ENCODE measurements at places on chromosomes 13 and 19.

DNA sequence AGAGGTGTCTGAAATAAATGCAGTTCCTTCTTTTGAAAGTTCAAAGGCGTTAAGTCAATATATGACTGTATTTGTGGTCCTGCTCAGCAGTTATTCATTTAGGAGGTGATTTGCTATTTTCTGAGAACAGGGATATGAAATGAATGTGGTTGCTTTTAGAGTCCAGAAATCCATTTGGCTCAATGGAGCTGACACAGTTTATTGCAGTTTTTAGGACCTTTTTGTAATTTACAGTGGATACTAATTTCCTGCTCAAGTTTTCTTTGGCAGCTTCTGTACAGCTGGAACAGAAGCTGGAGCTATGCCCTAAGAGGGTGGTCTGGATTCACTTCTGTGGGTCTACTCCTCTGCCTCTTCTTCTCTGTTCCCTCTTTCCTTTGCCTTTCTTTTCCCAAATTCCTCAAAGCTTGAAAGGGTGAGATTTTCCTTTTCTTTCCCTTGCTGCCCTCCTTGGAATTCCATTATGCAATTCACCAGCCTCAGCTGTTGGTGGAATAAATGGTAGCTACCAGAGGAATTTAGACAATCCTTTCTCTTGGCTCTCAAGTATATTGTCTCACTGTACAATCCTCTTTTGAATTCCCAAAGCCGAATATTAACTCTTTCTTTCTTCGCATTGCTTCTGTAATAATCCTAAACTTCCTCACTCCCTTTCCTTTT, 39.9 kb downstream of the ITGBL1 start:
- DNase-seq = no peak

- peak; percentile 25 for DNase-seq
Measured at GRCh38 chr19:38990949-38991697, 15.6 kb upstream of the FBXO17 start.

DNA sequence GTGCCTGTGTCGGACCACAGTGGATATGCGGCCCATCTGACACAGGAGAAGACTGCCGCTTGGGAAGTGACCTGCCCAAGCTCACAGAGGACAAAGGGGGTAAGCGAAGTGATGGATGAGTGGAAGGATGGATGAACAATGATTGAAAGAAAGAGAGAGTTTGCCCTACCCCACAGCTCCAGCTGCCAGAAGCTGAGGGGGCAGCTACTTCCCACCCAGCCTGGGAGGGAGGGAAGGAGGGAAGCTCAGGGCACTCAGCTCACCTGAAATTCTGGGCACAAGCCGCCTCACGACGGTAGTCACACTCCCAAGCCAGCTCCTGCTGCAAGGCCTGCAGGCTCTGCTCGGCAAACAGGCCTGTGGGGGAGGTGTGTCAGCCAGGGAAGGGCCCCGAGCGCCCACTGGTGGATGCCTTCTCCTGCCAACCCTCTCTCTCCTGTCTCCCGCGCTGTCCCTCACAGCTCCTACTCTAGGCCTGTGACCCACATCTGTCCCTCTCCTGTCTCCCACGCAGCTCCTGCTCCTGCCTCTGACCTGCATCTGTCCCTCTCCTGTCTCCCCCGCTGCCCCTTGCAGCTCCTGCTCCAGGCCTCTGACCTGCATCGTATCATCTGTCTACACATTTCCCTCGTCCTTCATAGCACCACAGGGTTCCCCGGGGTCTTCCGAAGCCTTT, 12.0 kb upstream of the NUMBL start:
- DNase-seq = peak; percentile 68

- DNase-seq = peak; percentile 7
Measured at GRCh38 chr13:72458701-72459100, 268.7 kb downstream of the MZT1 start.

DNA sequence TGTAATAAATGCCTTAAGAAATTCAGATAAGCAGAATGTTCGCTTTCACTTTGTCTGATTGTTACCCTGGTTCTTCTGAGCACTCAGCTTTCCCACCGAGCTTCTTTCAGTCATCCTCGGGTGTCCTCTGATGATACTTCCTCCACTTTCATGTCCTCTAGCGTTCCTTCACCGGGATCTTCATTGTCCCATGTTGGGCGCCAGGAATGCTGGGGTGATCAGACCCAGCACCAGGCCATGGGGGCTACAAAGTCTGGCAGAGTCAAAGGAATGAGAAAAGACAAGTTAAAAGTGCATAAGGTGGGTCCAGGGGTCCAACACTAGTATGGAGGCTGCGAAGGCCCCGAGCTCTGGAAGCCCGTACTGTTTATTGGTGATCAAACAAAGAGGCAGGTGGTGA, 11.7 kb upstream of the C19orf84 start:
- no peak for DNase-seq

DNA sequence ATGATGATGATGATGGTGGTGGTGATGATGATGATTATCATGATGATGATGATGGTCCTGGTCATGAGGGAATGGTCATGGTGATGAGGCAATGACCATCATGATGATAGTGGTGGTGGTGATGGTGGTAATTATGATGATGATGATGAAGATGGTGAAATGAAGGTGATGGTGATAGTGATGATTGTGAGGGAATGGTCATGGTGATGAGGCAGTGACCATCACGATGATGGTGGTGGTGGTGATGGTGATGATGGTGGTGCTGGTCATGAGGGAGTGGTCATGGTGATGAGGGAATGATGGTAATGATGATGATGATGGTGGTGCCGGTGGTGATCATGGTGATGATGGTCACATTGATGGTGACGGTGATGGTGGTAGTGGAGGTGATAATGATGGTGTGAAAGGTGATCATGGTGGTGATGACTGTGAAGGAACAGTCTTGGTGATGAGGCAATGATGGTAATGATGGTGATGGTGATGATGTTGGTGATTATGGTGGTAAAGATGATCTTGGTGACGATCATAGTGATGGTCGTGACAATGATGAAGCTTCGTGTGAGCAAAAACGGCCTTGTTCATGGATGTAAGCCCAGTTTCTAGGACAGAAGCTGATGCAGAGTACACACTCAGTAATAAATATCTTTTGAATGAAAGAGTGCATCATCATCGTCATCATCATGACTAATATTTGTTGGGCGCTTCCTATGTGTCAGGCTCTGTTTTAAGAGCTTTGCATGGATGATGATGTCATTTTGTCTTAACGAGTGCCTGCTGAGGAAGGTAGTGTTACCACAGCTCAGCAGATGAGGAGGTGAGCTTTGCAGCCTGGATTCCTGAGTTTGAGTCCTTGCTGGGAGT, 17.3 kb downstream of the SBK2 start:
- no peak for DNase-seq

DNA sequence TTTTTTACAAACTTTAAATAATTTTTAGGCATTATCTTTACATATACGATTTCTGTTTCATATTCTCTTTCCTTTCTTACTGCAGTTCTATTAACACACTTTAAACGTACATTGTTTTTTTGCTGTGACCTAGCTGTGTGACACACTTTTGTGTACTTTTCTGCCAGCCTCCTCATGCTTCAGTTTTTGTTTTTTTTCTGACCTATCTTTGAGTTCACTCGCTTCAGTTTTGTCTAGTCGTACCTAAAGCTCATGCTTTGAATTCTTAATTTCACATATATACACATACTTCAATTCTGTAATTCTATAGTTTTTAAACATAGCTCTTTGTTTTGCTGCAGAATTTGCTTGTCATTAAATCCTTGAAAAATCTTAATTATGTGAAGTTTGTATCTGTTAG, 150.4 kb downstream of the PDS5B start:
- DNase-seq = no peak

DNA sequence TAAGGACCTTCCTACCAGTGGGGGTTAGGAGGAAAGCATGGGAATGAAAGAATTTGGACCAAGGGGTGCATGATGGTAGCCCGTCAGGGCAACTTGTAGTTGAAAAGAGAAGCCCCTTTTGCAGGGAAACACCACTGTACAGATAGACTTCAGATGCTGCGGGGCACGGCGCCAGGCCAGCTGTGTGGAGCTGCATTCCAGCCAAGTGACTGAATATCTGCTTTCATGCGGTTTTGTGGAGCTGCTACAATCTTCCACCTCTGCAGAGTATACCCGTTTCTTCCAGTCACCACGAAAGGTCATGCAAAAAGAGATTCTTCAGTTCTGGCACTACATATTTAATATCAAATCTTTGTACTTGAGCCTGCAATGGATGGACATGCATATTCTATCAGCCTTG, 104.7 kb downstream of the RGCC start:
- DNase-seq = no peak

- peak; percentile 68 for DNase-seq
Measured at GRCh38 chr19:3710265-3710812, 2.2 kb downstream of the TJP3 start.

GRCh38 chr13:28117689-28118377, 17.5 kb upstream of the FLT3 start:
- DNase-seq = peak; percentile 69

- DNase-seq = no peak
Measured at GRCh38 chr13:29733147-29733611, 117.2 kb downstream of the UBL3 start.

GRCh38 chr13:40483601-40484000, 182.8 kb downstream of the FOXO1 start:
- DNase-seq = no peak

Measured in cardiac muscle cell (in vitro differentiated cells and primary cell).